NCI-H226 (cell line): ENCODE measurements at places on chromosomes 16 and 17.

- DNase-seq: no peak
Observed at GRCh38 chr16:77594057-77594456, 128.3 kb upstream of the NUDT7 start.

DNA sequence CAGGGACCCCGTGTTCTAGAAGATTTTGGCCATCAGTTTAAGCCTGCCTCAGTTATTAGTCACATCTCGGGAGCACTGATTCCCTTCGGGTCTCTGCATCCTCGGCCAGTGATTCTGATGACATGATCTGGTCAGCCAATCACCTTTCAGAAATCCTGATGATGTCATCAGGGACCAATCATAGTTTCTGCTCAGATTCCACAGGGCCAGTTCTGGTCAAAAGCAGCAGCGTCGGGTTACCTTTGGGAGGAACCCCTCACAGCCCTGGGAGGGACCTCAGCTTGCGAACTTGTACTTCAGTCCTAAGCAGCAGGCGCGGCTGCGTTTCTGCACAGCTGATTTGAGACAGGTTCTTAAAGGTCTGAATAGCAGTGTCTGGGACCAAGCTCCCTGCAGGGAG, 13.9 kb downstream of the KDM8 start:
- DNase-seq: peak; percentile 72

GRCh38 chr17:53273126-53273525, 549.6 kb upstream of the KIF2B start:
- DNase-seq: no peak

DNA sequence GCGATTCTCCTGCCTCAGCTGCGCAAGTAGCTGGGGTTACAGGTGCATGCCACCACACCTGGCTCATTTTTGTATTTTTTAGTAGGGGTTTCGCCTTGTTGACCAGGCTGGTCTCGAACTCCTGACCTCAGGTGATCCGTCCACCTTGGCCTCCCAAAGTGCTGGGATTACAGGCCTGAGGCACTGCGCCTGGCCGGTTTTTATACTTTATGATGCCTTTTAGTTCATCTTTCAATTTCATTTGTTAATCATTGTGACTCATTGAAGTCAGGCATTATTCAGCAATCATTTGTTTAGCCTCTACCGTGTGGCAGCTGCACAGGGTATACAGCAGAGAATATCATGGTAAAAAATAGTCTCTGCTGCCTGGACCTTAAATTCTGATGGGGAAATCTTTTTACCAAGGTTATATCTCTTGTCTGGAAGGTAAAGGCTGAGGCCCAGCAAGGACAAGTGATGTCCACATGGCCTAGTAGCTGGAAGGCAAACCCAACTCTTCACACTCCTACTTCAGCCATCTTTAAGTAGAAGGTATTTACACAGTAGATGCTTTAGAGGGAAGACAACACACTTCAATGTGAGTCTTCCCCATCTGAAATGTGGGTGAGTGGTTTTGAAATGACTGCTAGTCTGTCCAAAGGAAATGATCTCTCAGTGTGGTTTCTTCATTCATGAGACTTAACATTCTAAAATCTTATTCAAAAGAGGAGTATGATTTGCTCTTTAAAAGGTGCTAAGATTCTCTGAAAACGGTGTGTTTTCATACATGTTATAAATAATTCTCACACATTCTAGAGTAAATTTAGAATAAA, 2.4 kb downstream of the PRPSAP2 start:
- no peak for DNase-seq

GRCh38 chr17:7184647-7185046, 5.5 kb upstream of the ASGR1 start:
- DNase-seq: no peak

DNA sequence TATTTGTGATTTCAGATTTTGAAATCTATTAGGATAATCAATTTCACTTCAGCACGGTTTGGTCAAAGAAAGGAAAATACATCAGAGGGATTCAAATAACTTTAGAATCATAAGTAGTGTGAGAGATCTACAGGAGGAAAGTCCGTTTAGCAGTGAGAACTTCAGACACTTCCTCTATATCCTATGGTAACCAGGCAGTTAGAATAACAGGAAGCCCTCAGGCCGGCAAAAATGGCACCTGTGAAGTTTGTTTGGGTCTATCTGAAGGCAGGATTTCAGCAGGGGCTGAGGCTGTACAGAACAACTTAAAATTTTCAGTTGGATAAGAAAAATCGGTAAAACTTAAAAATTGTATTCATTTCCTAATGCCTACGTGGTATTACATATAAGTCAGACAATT, 24.9 kb downstream of the KCNJ16 start:
- no peak for DNase-seq

DNA sequence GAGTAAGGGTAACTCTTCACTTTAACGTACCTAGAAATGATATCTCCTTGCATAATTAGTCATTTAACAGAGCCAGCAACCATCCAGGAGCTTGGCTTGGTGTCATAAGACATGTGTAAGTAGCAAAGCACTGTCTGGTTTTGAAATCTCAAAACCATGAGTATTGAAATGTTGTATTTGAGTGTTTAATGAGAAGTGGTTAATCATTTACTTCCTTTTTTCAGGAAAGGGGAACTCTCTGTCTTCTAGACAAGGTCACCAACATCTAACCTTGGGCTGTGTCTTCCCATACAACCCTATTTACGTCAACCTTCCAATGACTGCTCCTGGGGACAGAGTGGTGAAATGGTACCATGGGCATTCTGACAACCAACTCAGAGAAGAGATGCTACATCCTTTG, 27.1 kb downstream of the PMP22 start:
- no peak for DNase-seq

DNA sequence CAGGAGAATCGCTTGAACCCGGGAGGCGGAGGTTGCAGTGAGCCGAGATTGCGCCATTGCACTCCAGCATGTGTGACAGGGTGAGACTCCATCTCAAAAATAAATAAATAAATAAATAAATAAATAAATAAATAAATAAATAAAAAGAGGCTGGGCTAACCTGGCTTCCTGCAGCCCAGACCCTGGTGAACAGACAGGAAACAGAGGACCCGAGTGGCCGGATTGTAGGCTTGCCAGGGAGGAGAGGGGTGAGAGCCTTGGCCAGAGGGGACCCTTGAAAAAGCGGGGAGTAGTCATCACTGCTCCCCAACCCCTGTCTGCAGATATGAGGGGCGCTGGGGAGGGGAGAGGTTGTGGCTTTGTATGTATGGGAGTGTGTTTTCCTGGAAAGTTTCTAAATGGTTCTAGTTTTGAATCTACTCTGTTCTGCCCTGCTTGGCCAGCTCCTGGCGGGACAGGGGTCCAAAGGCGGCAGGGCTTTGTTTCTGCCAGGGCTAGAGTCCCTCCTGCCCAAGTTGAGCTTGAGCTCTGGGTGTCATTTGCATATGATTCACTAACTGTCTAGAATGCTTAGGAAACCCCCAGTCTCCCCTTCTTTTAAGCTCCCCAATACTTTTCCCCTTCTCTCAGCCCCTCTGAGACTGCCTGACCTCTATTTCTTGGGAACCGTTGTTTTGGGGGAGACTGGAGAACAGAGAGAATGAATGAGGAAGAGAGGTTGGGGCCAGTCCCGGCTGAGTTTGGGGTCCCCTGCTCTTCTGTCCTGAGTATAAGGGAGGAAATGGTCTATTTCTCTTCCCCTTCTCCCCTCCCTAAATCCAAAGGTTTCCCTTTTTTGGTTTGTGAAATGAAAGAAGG, 16.4 kb downstream of the RARA start:
- DNase-seq: peak; percentile 1

- DNase-seq: no peak
Observed at GRCh38 chr17:49224997-49225337, 5.6 kb downstream of the PHOSPHO1 start.

DNA sequence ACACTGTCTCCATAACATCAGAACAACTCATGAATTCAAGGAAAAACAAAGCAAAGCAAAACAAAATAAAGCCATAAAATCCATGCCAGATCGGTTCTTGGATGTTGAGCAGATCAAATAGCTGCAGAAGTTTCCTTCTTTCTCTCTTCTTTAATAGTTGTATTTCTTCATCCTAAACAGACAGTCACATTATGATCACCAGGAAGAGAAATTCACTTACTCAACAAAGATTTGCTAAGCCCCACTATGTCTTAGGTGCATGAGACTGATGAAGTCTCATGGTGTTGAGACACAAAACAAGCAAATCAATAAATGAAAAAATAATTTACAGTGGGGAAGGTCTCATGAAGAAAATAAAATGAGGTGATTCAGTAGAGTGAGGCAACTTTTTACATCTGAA, 72.8 kb downstream of the WIPI1 start:
- DNase-seq: no peak

GRCh38 chr16:24116989-24117388, 139.1 kb upstream of the CACNG3 start:
- no peak for DNase-seq

DNA sequence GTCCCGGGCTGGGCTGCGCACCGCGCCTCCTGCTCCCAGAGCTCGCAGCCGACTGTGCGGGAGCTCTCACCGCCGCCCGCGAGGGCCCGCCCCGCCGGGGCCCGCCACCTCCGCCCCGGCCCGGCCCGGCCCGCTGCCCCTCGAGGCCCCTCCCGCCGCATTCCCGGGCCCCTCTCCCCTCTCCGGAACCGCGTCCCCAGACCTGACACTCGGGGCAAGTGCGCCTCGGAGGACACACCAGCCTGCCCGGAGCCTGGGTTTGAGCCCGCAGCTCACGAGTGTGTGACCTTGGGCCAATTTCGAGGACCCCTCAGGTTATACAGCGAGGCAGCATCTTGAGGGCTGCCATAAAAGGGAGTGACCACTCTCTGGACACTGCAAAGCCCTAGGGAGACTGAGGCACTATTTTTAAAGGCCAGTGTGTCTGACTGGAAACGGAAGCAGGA, 2.0 kb upstream of the GRIN2C start:
- no peak for DNase-seq

DNA sequence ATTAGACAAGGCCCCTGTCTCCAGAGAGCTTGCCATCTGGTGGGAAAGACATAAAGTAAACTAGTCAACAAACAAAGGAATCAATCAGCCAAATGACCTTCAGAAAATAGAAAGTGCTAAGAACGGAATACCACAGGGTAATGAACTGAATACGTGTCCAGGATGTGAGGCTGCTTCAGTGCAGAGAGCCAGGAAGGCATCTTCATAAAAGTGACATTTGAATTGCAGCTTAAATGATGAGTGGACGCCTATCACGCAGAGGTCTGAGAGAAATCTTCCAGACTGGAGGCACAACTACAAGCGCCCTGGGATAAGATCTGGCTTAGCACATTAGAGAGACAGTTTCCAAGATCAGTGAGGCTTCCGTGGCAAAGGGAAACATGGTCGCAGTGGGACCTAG, 574.1 kb upstream of the CDH8 start:
- DNase-seq: no peak

GRCh38 chr17:73224237-73224636, 31.4 kb downstream of the COG1 start:
- DNase-seq: no peak

DNA sequence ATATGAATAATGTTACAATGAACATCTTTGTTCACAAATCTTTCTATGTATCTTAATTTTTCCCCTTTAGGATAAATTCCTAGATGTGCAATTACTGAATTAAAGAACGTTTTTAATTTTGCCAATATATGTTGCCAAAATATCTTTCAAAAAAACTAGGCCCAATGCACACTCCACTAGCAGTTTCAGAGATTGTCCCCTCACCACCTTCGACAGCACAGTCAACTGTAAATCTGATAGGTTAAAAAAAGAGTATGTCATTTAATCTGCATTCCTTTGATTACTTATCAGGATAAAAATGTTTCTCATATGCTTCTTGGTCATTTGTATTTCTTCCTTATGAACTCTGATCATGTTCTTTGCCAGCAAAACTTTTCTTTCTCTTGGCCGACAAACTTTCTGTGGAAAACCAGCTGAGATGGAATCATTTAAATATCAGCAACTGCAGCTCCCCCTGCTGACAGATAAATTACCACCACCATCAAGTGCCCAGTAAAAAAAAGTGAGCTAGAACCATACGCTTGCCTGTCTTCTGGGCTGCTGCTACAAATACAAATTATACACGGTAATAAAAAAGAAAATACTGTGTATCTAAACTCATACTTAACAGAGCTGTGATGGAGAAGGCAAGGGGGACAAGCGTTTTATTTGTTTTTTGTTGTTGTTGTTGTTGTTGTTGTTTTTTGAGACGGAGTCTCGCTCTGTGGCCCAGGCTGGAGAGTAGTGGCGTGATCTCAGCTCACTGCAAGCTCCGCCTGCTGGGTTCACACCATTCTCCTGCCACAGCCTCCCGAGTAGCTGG, 19.6 kb upstream of the KANSL1 start:
- peak; percentile 39 for DNase-seq

DNA sequence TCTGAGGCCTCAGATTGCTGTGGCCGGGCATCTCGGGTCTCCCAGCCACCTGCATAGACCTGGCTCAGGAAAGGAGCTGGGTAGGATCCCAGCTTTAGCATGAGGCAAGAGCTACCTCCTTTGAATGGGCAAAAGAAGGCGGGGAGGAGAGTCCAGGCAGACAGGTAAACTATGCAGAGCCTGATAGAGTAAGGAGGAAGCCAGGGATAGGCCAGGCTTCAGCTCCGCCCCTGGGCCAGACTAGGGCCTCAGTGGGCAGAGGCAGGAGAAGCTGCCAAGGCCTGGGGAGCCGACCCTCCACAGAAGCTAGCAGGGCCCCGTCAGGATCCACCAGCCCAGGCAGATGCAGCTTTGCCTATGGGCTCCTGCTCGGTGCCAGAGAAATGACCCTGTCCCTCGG, 22.6 kb upstream of the UBE2G1 start:
- DNase-seq: no peak

DNA sequence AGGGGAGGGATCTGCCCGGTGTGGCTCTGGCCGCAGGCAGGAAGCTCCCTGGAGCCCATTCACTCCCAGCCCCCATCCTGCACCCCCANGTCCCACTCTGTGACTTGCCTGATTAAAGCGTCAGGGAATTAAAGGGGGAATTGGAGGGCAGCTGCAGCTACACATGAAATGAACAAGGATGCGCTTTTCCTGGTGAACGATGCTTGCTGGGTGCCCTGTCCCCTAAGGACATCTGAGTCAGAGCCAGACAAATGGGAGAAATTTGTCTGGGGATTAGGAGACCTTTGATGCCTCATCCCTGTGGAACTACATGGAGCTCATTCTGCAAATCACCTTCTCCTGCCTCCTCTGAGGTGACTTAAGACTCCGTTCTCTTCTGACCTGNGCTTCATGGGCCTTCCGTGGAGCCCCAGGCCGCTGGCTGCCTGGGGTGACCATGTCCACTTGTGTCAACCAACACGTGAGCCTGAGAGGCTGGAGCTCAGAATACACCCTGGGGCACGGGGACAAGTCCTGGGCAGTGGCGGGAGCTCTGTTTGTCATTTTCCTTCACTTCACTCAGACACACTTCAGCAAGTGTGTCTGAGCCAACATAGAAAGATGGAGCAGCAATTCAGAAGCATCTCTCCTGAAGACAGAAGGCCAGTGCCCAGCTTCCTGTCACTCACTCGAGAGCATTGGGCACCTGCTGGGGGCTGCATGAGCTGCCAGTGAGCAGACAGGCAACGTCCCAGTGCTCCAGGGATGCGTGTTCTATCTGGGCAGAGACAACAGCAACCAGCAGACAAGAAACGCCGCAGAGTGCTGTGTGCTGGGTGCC, 54.1 kb downstream of the METRNL start:
- no peak for DNase-seq

GRCh38 chr16:77937473-77938149, 84.7 kb upstream of the CLEC3A start:
- no peak for DNase-seq
